ENCODE measurements at places on chromosomes 11 and 22.

GRCh38 chr11:81032906-81033305 lies 1592.1 kb upstream of the TENM4 start:
- DNase-seq, result no peak

DNA sequence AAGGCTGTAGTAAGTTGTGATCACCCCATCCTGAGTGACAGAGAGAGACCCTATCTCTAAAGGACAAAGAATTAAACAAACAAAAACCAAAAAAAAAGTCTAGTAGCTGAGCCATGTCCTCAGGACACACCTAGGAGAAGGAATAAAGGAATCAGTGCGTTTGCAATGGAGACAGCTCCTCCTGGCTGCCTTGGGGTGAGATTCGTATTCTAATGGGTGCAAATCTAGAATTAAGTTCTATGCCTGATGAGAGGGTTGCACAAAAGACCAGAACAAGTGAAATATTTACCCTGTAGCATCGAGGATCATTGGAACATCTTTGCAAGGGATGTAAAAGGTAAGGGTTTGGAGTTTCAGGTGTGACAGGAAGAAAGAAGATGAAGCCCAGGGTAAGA lies 70.3 kb upstream of the BMAL1 start:
- DNase-seq, result no peak

GRCh38 chr11:112537846-112538330 lies 277.2 kb upstream of the PLET1 start:
- DNase-seq, result no peak

DNA sequence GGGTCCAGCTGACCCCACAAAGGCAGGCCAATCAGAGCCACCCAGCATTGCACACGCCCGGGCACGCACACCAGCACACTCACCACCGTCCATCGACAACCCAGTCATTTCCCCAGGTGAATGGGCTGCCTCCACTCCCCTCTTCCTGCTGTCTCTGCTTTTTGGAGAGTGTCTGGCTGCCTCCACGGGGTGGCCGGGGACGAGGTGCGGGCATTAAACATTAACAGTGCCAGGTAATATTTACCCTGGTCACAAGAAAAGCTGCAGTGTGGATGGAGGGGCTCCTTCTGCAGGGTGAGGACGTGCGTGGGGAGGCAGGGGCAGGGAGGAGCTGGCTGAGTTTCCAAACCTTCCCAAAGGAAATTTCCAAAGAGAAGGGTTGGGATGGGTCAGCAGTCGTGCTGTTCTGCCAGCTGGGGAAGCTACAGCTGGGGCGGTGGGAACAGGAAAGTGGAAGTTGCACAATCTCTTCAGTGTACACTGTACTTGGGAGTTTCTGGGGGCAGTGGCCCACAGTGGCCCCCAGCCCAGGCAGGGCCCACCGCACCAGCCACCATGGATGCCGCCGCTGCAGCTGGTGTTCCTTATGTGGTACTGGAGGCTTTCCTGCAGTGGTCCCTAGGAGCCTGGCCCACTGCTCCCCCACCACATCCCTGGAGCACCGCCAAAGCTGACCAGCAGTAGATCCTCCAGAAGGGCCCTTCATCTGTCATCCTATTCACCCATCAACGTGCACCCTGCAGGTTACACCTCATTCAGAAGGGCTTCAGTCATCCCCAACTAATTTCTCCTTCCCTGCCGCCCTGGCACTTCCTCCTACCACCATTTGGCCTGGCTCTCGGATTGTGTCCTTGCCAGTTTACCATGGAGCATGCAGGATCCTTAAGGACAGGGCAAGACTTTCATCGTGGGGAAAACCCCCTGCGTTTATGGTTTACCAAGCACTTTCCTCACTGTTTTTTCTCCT lies at the start of gene FXYD2:
TSS of gene FXYD2 (minus strand) at position 174 of the 967 bp plus-strand sequence. CDS start at position 108, 66 bp downstream.
- no peak for DNase-seq

- DNase-seq, result no peak
These were observed 3.0 kb upstream of the GRAP2 start for GRCh38 chr22:39897841-39898240.

DNA sequence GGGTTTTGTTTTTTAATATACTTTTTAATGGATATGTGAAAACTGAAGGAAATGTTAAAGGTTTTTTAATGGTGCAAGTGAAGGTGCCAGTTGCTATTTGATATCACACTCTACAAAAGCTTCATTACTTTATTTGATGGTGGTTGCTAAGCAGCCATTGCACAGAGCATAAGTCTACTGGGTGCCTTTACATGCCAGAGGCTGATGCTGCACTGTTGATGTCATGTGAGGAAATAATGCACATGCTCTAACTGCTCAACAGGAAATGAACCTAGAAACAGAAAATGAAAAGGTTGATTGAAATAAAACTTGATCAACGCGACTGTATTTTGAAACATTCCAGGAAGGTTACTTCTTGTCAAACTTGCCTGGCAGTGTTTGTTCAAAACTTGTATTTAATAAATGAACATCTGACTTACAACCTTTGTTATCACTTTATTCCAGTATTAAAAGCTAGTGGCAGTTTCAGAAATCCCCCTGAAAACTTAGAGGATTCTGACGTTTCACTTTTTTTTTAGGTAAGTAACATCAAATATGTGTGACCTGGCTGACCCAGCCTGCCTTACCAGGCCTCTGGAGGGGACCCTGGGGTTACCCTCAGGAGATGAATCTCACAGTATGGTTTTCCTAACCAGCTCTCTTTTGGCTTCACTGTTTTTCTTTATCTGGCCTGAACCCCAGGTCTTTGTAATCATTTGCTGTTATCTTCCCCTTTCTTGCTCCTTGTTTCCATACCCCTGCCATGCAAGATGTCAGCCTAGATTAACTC lies 2.4 kb upstream of the ATP5MG start:
- DNase-seq, result no peak

DNA sequence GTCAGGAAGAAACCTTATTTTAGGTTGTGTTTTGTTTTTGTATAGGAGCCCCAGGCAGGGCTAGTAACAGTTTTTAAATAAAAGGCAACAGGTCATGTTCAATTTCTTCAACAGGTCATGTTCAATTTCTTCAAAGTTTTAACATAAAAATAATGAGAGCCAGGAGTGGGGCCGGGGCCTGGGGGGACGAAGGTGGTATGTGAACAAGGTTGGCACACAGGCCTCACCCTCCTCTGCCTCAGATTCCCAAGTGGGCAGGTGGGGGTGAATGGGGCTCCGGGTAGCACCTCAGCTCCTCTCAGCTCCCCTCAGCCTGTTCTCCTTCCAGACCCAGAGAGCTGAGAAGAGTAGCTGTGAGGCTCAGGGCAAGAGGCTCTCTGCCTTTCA lies 4.4 kb downstream of the DERL3 start:
- no peak for DNase-seq

DNA sequence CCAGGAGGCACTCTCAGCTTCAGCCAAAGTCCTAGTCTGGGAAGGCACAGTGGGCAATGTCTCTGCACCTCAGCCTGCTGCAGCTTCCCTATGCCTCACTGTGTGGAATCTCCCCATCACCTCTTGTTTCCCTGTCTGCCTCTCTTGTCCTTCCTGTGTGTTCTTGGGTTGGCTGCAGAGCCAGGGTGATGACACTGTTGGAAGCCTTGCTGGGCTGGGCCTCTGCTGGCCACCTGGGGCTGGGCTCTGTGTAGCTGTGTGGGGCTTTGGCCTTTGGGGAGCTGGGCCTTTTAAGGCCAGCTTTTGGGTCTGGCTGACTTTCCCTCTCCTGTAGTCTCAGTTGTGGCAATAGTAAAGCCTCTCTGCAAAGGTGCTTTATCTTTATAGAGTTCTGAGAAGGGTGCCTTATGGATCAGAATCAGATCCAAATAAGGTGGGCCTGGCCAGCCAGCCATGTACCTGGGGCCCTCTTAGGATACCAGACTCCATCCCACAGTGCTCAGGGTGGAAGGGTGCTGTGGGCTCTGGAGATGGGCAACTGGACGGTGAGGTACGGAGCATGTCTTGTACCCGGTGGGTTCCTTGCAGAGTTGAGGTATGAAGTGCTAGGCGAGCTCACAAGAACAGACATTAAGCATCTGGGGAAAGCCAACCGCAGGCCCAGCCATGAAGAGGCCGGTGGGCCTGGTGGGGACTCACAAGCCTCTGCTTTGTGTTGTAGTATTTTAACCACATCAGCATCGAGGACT lies 10.3 kb upstream of the RANBP1 start:
- DNase-seq, result no peak

DNA sequence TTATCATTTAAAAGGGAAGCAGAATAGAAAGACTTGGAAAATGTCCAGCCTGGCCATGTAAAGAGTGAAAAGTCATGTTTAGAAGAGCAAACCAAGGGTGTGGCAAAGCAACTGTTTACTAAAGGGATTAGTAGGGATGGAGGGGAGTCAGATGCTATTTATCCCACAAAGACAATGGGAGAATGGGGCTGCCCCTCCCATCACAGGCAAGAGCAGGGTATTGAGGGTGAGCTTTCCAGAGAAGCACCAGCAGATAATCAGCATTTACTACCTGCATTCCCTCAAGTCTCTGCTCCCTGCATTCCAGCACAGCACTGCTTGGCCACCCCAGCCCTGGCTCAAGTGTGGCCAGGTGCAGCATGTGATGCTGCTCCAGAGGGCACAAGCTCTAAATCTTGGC lies 18.5 kb upstream of the QSER1 start:
- DNase-seq, result no peak

DNA sequence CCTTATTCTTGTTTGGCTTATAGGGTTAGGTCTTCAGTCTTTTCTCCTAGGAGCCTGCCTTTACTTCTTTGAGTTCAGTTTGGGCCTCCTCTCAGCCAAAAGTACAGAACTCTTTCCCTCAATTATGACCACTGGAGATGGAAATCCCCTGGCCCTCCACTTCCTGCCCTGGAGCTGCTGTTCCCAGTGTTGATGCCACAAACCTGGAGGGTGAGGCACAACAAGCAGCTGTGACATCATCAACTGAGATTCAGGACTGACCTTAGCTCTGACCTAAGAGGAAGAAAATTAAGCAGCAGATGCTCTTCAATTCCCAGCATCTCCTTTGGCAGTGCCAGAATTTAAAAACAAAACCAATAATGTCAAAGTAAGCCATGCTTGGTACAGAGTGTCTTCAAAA lies 3.0 kb downstream of the ABTB2 start:
- no peak for DNase-seq

DNA sequence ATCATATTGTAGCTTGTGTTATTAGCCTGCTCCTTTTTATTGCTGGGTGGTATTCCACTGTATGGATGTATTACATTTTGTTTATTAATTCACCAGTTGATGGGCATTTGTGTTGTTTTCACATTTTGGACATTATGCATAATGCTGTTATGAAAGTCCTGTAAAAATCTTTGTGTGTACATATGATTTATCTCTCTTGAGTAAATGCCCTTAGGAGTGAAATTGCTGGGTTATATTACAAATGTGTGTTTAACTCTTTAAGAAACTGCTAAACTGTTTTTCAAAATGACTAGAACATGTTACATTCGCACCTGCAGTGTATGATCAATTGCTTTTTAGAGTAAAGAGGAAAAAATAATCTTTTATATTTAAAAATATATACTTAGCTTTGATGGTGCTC lies 54.4 kb upstream of the TP53I11 start:
- no peak for DNase-seq

- no peak for DNase-seq
These were observed 589.5 kb upstream of the B3GAT1 start for GRCh38 chr11:135001581-135001980.

- DNase-seq, result no peak
These were observed 589.5 kb downstream of the OPCML start for GRCh38 chr11:132942611-132943356.

- DNase-seq, result no peak
These were observed 33.5 kb downstream of the LRRC10B start for GRCh38 chr11:61542024-61542461.

- no peak for DNase-seq
These were observed 16.5 kb upstream of the USP18 start for GRCh38 chr22:18133452-18133851.

DNA sequence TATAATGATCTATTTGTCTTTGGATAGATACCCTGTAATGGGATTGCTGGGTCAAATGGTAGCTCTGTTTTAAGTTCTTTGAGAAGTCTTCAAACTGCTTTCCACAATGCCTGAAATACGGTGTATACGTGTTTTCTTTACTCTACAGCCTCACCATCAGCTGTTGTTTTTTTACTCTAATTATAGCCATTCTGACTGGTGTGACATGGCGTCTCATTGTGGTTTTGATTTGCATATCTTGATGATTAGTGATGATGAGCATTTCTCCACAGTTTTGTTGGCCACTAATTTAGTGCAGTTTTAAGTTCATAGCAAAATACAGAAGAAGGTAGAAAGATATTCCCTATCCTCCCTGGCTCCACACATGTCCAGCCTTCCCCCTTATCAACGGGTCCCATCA lies 26.3 kb upstream of the VPREB1 start:
- no peak for DNase-seq

GRCh38 chr11:27420722-27421572 lies 51.6 kb downstream of the LGR4 start:
- DNase-seq, result no peak

DNA sequence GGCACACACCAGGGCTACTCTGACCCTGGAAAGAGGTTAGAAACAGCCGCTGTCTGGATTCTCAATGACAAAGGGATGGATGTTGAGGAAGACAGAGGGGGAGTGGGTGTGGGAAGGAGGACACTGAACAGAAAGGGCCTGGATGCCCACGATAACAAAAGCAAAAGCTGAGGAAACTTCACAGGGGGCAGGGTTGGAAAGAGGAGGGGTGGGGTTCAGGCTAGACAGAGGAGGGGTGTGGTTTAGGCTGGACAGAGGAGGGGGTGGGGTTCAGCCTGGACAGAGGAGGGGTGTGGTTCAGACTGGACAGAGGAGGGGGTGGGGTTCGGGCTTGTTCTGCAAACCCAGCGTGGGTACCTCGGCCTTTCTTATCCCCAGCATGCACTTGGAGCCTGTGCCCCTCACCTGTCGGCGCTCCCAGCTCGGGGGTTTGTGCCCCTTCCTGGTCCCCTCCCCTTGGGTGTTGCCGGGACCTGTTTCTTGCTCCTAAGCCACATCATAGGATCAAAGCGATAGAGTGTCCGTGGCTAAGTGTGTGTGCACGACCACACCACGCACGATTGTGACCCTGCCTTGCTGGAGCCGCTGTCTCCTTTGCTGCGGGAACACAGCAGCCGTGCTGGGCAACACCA lies 75.6 kb downstream of the BRD1 start:
- DNase-seq, result no peak

DNA sequence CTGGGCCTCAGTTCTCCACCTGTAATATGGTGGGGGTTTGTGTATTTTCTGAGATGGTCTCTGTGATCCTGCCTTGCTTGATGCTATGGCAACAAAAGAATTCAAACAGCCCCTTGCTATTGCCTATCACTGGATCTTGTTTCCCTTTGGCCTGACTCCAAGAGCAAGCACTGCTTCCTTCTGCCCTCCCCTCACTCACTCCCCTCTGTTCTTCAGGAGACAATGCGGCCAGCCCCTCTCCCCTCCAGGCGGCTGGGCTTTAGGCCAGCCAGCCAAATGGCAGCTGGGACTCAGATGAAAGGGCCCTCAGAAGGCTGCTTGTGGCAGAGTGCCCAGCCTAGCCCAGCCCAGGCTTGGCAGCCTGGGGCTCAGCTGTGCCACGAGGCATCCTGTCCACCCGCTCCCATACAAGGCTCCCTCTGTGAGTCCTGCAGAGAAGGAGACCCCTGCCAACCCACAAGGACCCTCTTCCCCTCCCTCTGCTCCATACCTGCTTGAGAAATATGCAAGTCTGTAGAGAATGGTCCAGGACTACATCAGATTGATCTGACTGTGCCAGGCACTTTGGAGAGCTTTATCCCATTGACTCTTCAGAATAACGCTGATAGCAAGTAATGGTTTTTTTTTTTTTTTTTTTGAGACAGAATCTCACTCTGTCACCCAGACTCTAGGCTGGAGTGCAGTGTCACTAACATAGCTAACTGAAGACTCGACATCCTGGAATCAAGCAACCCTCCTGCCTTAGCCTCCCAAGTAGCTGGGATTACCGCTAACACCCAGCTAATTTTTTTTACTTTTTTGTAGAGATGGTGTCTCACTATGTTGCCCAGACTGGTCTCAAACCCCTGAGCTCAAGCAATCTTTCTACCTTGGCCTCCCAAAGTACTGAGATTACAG lies 7.6 kb upstream of the KCTD14 start:
- no peak for DNase-seq

All from iPS DF 6.9 (cell line).